ENCODE measurements at places on chromosomes 4 and X. TPM values are rescaled to one million over a fixed set of nuclear protein-coding genes. Genes with fewer than 3 reads are reported as not detected.

DNA sequence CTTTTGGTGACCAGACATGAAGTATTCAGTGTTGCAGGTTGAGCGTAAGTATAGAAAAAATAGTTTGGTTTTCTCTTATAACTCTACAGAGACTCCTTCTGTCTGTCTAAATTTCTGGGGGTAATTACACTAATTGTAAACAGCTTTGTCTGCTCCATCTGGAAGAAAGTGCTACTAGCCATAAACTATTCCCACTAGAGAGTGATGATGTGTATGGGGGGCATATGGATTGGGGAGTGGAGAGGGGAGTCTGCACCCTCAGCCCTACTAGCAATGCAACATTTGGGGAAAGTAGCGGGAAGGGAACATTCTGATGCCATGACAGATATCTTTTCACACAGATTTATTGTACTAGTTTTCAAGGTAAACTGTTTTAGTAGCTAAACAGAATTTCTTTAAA is 549.7 kb downstream of the TRIML1 start:
- no peaks in the 10 kb centered on the region for H3K36me3 ChIP-seq
- no peaks in the 10 kb centered on the region for H3K4me1 ChIP-seq
- H3K27ac ChIP-seq = no peak overlapping the region

GRCh38 chrX:8760021-8760420 is 28.1 kb upstream of the ANOS1 start:
- H3K4me1 ChIP-seq = no peaks in the 10 kb centered on the region
- no peaks in the 10 kb centered on the region for H3K27me3 ChIP-seq
- DNase-seq = no peak

DNA sequence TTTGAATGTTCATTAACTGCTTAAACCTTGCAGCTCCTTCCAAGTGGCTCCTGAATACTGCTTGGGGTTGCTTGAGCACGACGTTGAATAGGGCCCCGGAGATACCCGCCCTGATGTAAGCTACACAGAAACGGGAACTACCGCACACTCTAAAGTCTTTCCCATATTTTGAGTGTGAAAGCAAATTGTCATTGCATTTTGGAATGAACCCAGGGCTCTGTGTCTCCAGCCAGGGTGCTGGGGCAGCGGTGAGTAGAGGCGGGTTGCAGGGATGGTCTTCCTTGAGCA is 59.4 kb upstream of the HELT start:
- H3K36me3 ChIP-seq = no peaks in the 10 kb centered on the region
- H3K27ac ChIP-seq = no peak overlapping the region
- H3K27me3 ChIP-seq = no peaks in the 10 kb centered on the region
- H3K4me1 ChIP-seq = no peaks in the 10 kb centered on the region
- peak; percentile 36 for DNase-seq
- H3K4me3 ChIP-seq = no peak overlapping the region

- H3K4me1 ChIP-seq = no peaks in the 10 kb centered on the region
- H3K4me3 ChIP-seq = no peak overlapping the region
- no peaks in the 10 kb centered on the region for H3K27me3 ChIP-seq
- no peak for DNase-seq
- H3K36me3 ChIP-seq = no peaks in the 10 kb centered on the region
Measured at GRCh38 chr4:1030559-1030958, 19.1 kb downstream of the FGFRL1 start.

- H3K27ac ChIP-seq = no peak overlapping the region
Measured at GRCh38 chr4:25818371-25818871, 44.4 kb downstream of the SEL1L3 start.

GRCh38 chr4:173767650-173768049 is 237.6 kb upstream of the HAND2 start:
- no peak for DNase-seq
- no peaks in the 10 kb centered on the region for H3K36me3 ChIP-seq
- H3K27me3 ChIP-seq = no peaks in the 10 kb centered on the region
- no peak overlapping the region for H3K27ac ChIP-seq
- no peaks in the 10 kb centered on the region for H3K4me1 ChIP-seq

DNA sequence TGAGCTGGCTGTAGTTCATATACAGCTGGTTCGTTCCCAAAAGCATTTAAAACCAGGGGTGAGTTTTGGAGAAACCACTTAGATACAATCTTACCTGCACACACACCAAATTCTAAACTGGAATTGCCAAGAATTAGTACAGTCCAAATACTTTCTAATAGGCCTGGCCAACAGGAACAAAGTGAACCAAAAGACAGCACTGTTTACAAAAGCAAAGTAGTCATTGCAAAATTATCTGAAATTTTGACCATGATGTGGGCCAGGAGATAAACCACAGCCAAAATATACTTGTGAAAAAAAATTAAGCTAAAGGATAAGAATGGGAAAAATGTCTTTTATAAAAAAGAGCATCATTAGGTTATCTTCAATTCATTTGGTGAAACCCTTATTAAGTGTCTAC is 37.9 kb upstream of the NAP1L5 start:
- no peak for DNase-seq
- H3K4me1 ChIP-seq = no peaks in the 10 kb centered on the region
- H3K4me3 ChIP-seq = no peak overlapping the region
- H3K27me3 ChIP-seq = no peaks in the 10 kb centered on the region

- H3K27ac ChIP-seq = no peak overlapping the region
- H3K4me1 ChIP-seq = no peaks in the 10 kb centered on the region
- no peaks in the 10 kb centered on the region for H3K27me3 ChIP-seq
- DNase-seq = peak; percentile 40
Measured at GRCh38 chr4:90127706-90128345, 632 bp downstream of the CCSER1 start.

DNA sequence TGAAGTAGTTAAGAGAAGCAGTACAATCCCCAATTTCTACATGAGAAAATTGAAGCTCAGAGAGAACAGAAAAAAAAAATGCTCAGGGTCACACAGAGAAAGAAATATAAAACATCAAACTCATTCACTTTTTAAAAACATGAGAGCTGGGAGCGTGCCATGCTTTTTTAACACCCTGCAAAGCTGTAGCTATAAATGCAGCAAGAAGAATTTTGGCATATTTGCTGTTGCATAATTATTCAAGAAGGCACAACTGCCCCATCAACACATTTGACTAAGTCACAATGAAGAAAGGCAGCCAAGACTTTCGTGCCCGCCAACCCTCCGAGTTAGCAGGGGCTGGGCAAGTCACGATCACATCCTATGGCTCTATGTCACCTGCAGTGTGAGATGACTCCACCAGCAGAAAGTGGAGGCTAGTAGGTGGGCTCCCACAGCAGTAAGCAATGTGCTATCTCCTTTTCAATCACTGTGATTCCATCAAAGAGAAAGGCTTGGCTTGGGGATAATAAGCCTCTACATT is 214.8 kb downstream of the DHX15 start:
- no peaks in the 10 kb centered on the region for H3K36me3 ChIP-seq
- no peak overlapping the region for H3K27ac ChIP-seq
- no peak for DNase-seq
- no peaks in the 10 kb centered on the region for H3K27me3 ChIP-seq

- H3K36me3 ChIP-seq = no peaks in the 10 kb centered on the region
- H3K4me1 ChIP-seq = no peaks in the 10 kb centered on the region
- H3K27me3 ChIP-seq = no peaks in the 10 kb centered on the region
- DNase-seq = no peak
Measured at GRCh38 chr4:129384974-129385373, 289.0 kb downstream of the C4orf33 start.

GRCh38 chr4:38666766-38667084 is 2.7 kb downstream of the KLF3 start:
- peak overlapping the region; percentile 45 for H3K4me3 ChIP-seq
- peak overlapping the region; percentile 64 for H3K27ac ChIP-seq
- no peaks in the 10 kb centered on the region for H3K27me3 ChIP-seq
- H3K36me3 ChIP-seq = no peaks in the 10 kb centered on the region
- H3K4me1 ChIP-seq = peaks cover 2% of the 10 kb centered on the region

- H3K27ac ChIP-seq = no peak overlapping the region
- DNase-seq = no peak
- H3K36me3 ChIP-seq = no peaks in the 10 kb centered on the region
- H3K4me3 ChIP-seq = no peak overlapping the region
- H3K27me3 ChIP-seq = no peaks in the 10 kb centered on the region
- H3K4me1 ChIP-seq = no peaks in the 10 kb centered on the region
Measured at GRCh38 chr4:169906104-169906503, 120.1 kb downstream of the MFAP3L start.

DNA sequence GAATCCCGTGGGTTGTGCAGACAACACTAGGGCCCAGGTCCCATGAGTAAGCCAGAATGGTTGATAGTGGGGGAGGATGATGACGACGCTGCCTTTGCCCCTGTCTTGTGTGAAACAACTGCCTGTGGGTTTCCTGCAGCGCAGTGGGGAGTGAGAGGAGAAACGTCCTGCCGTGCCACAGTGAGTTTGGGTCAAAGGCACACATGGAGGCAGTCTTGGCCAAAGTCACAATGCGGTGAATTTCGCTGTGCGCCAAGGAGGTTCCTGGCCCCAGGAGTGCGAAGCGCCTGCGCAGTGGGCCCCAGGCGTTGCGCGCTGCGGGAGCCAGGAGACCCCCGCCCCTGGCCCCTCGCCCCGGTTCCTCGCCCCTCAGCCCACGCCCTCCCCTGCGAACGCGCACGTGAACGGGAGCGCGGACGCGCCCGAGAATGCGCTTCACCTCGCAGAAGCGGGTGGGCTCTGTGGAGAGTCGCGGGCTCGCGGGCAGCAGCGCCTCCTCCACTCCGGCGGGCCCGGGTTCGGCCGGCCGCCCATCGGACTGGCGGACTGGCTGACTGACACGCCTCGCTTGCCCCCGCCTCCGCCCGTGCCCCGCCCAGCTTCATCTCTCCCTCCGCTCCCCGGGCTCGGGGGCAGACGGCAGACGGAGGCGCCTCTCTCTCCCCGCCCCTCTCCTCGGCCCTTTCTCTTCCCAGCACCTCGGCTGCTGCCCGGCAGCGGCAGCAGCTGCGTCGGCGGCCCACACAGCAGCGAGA is at the start of gene NUDT10:
TSS of gene NUDT10 (plus strand) at position 635 of the 755 bp plus-strand sequence. CDS start 144 bp downstream, outside the sequence.
- no peaks in the 10 kb centered on the region for H3K27me3 ChIP-seq
- no peaks in the 10 kb centered on the region for H3K4me1 ChIP-seq

GRCh38 chrX:24232796-24233195 is 81.1 kb downstream of the SUPT20HL2 start:
- DNase-seq = no peak
- H3K4me1 ChIP-seq = no peaks in the 10 kb centered on the region
- no peaks in the 10 kb centered on the region for H3K27me3 ChIP-seq
- H3K4me3 ChIP-seq = no peak overlapping the region

DNA sequence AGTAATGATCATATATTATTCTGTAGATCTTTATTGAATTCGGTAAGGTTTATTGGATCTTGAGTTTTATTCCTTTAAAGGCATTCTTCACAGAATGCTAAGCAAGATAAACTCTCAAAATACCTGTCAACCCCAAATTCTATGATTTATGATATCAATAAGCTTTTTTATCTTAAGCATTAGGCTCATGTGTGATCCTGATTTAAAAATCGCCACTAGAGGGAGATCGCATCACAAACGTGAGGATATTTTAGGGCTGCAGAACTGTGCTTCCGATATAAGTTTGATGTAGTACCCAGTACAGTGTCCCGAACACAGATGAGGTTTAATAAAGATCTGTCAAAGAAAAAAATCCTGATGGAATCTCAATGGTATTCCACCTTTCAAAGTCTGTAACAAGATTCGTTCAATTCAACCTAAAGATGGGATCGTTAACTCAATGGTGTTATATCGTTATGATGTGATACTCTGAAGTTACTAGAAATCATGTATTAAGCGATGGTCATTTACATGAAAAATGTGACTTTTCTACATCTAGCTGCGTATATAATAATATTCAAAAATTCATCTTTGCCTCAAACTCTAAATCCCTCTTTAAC is 169.0 kb downstream of the CORIN start:
- no peaks in the 10 kb centered on the region for H3K4me1 ChIP-seq
- DNase-seq = no peak
- no peak overlapping the region for H3K27ac ChIP-seq
- H3K27me3 ChIP-seq = no peaks in the 10 kb centered on the region
- H3K4me3 ChIP-seq = no peak overlapping the region
- H3K36me3 ChIP-seq = no peaks in the 10 kb centered on the region

The SPRY1 gene
- total RNA-seq = 209 TPM

The TEX13B gene
- total RNA-seq = not detected

The RBM46 gene
- not detected for total RNA-seq

The ADH7 gene
- not detected for total RNA-seq

All from aorta (tissue), 5 donors.